ENCODE measurements at places on chromosomes 13 and 19. TPM values are rescaled to one million over a fixed set of nuclear protein-coding genes. Genes with fewer than 3 reads are reported as not detected.

ZNF723 gene
- total RNA-seq = not detected

DNA sequence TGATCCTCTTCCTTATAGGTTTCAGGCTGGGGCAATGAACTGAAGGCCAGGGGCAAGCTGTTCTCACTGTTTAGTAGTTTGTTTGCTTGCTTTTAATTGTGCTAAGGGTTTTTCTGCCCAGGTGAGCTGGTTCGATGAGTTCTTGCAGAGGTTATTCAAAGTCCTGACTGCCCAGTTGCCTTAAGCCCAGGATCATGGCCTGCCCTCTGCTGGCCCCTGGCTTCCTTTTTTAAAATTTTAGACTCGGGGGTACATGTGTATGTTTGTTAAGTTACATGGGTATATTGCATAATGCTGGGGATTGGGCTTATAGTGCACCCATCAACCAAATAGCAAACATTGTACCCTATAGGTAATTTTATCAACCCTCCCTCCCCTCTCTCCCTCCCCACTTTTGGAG, 65.7 kb downstream of the ZNF536 start:
- DNase-seq = no peak

DNA sequence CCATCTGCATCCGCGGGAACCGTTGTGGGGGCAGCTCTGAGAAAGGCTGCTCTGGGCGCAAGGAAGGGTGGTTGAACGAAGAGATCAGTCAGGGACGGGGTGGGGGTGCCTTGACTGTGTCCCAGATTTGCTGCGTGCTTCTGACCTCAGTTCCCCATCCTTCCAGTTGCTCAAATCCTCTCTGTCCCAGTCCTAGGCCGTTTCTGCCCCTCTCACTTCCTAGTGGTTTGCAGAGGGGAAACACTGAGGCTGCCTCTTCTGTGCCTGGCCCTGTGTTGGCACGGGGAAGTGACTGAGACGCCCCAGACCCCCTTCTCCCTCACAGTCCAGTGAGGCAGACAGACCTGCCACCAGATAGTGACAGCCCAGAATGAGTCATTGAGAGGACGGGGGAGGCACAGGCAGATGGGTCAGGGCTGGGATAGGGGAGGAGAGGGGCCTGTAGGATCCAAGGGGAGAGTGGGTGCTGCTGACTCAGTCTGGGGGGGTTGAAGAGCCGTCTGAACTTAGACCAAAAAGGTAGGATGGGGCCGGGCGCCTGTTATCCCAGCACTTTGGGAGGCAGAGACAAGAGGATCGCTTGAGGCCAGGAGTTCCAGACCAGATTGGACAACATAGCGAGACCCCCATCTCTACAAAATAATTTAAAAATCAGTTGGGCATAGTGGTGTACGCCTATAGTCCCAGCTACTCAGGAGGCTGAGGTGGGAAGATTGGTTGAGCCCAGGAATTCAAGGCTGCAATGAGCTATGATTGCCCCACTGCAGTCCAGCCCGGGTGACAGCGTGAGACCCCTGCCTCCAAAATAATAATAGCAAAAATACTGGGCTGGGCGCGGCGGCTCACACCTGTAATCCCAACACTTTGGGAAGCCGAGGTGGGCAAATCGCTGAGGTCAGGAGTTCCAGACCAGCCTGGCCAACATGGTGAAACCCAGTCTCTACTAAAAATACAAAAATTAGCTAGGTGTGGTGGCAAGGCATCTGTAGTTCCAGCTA, 26.5 kb downstream of the NUMBL start:
- peak; percentile 14 for DNase-seq

SRRM5 gene
- total RNA-seq = 0.31 TPM

- DNase-seq = no peak
These were observed 66.7 kb downstream of the SLC7A9 start for GRCh38 chr19:32802840-32803239.

NHLRC3 gene
- total RNA-seq = 7.3 TPM

GRCh38 chr13:113536461-113537110, 46.1 kb upstream of the DCUN1D2 start:
- no peak for DNase-seq

DNA sequence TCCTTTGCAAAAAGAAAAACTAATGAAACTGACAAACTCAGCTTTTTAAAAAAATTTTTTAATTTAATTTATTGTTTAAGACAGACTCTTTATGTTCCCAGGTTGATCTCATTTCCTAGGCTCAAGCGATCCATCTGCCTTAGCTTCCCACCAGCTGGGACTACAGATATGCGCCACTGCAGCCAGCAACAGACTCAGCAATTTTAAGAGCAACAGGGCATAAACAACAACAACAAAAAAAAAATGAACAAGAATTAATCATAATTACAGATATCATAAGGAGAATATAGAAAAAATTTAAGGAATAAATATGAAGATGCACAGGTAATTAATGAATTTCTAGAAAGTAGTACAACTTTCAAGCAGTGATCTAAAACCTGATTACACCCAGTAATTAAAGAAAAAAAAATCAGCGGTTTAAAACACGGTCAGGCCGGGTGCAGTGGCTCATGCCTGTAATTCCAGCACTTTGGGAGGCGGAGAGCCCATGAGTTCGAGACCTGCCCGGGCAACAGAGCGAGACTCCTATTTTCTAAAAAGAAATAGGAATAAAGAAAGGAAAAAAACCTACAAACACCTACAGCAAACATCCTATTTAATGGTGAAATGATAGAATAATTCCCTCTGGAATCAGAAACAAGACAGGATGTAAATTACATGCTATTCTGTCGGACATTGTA, 1.4 kb downstream of the ZNF699 start:
- no peak for DNase-seq

DNA sequence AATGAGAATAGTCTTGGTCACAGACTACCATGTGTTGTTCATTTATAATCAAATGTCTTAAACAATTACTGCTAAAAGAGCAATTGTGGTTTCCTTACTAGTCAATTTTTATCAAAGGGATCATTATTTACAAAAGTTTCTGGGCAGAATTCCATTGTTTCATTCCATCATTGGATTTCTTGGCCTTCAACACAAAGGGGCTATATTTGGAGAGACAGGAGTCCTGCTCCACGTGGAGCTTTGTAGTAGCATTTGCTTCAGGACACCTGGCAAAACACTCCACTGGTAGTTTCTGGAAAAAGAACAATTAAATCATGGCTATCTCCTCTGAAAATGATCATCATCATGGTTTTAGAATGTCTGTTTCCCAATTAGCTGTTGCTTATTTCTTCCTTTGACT, 22.3 kb upstream of the STARD13 start:
- no peak for DNase-seq

All from HFFc6 (cell line).